CD4-positive, alpha-beta T cell treated with Interleukin-10 for 1 hour (primary cell): ENCODE measurements at places on chromosomes 12 and 14.
A peak's percentile ranks its signal among the peaks of the same experiment; 100 is the strongest.

DNA sequence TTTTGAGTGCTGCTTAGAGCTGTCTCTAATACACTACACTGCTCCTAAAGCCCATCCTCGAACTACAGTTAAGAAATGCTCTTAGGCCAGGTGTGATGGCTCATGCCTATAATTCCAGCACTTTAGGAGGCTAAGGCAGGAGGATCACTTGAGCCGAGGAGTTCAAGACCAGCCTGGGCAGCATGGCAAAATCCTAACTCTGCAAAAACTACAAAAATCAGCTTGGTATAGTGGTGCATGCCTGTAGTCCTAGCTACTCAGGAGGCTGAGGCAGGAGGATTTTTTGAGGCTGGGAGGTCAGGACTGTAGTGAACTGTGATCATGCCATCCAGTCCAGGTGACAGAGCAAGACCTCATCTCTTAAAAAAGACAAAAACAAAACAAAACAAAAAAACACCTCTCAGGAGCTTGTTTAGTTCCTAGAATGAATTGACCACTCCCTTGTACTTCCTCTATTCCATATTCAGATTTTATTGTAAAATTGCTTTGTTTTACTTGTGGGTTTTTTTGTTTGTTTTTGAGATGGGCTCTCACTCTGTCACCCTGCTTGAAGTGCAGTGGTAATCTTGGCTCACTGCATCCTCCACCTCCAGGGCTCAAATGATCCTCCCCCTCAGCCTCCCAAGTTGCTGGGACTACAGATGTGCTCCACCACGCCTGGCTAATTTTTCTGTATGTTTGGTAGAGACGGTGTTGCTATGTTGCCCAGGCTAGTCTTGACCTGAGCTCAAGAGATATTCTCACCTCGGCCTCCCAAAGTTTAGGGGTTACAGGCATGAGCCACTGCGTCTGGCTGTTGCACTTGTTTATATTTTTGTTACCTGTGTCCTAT, 13.6 kb downstream of the MDM2 start:
- DNase-seq: no peak

DNA sequence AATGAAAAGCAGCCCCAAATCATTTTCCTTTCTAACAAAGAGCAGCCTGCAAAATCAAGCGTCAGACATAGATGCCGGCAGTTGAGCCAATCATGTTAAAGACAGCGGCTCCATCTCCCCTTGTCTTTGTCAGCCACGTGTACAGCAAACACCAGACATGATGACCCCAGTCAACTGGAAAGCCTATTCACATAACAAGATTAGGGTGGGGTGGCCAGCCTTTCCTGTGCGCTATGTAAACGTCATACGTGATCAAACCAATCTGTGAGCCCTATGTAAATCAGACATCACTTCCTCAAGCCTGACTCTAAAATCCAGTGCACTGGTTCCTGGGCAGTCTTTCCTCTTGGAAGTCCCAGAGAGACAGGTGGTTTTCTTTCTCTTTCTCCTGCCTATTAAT, 9.9 kb upstream of the FICD start:
- DNase-seq: no peak

- DNase-seq: no peak
Measured at GRCh38 chr14:85090681-85091080, 439.3 kb upstream of the FLRT2 start.

DNA sequence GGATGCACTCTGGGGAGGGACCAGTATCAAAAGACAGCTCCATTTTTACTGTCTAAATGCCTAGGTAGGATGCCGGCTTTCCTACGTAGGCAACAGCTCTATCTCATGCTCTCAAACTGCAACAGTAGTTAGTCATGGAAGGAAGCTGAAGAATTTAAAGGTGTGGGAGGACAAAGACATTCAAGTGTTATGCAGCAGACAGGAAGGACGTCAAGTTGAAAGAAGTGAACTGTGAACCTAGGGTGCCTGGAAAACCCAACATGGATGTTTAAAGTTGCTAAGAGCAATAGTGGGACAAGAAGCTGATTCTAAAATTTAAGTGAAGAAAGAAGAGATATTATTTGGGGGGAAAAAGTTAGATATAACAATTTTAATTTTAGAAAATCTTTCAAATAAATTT, 5.9 kb downstream of the SEC23A start:
- peak; percentile 10 for DNase-seq

DNA sequence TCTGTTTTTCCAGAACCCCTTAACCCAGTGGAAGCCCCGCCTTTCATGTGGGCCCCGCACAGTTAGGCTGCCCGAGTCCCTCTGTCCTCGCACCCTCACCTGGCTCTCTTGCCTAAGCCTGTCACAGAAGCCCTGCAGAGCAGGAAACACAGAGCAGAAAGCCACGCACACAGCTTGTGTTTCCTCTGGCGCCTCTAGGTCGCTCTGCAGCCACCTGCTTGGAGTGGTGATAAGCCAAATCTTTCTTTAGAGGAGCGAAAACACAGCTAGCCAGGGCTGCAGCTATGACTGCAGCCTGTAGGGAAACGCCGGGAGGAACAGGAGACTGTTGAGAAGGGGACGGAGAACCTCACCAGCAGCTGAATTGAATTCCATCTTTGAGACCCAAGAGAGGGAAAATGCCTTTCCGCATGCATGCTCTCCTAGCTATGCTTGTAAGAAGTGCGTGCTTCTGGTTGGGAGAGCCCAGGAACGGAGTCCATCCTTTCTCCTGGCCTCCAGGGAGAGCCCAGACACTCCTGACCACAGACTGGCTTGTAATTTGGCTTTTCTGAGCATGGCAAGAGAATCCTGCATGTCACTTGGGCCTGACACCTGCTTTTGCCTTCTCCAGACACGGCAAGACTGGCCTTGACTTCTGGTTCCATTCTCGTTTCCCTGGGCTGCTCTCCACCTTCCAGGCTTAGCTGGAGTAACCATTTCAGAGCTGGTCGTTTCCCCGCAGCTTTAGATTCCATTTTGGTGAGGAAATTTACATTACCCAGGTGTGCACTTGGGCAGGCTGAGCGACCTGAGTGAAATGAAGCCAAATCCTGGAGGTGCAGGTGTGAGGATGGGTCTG, 301.6 kb downstream of the CACNA1C start:
- DNase-seq: no peak

DNA sequence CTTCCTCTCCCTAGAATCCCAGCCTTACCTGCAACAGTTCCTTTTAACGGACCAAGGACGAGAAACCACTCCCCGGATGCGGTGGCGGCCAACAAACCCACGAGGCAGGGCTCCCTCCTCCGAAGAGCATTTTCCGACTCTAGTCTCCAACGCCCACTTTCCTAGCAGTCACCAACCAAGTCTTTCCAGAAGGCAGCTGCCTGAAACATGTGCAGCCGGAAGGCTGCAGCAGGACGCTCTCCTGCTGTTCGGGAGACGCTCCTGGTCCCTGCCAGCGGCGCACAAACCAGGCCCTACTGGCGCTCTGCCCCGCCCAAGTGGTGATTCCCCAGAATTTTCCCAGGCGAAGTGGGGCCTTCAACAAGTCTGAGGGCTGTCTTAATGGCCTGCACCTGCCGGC, 21.1 kb upstream of the ADAM20 start:
- no peak for DNase-seq

GRCh38 chr12:126895951-126896913, 1370.7 kb upstream of the TMEM132C start:
- DNase-seq: no peak

DNA sequence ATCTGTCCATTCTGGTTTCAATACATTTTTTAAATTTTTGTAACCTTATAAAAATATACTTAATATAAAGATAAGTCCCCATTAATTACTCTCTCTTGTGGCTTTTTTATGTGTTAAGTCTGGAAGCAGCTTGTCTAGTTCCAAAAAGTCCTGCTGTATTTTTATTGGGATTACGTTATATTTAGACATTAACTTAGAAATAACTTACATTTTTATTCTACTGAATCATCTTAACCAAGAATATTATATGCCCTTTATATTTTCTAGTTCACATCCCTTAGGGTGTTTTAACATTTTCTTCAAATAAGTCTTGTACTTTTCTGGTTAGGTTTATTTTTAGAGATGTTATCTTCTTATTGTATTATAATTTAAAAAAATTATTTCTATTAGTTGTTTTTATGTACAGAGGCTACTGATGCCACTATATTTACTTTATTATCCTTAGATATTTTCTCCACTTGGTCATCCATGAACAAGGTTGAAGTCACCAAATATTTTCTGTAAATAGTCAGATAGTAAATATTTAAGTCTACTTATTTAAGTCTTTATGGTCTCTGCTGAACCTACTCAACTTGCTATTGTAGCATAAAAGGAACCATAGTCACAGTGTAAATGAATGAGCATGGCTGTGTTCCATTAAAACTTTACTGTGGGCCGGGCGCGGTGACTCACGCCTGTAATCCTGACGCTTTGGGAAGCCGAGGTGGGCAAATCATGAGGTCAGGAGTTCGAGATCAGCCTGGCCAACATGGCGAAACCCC, 132.4 kb upstream of the NEDD1 start:
- no peak for DNase-seq

DNA sequence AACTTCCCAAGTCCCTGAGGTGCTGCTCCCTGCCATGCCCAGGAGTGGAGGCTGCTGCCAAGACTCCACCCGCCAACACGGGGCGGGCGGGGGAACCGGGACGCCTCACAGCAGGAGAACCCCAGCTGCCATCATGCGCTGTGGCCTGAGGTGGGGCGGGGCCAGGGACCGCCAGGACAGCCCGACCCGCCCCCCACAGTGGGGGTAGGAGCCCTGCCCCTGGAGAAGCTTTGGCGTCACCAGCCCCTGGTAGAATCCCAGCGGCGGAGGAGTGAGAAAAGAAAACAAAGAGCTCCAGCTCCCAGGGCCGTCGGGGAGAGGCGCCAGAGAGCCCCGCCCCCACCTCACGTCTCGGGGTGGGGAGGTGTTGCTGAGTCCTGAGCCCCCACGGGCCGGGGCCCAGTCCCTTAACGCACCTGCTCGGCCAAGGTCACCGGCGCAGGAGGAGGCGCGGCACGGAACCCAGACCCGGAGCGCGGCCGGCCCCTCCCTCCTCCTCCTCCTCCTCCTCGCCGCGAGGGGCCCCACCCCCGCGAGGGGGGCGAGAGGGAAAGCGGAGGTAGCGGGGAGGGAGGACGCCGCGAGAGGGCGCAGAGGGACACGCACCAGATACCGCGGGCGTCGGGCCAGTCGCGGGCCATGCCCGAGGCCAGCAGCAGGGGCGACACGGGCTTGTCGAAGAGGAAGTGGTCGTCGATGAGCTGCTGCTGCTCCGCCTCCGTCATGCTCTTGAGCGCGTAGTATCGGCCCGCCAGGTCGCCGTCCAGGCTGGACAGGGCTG, 1.8 kb downstream of the CKB start:
- peak; percentile 81 for DNase-seq

DNA sequence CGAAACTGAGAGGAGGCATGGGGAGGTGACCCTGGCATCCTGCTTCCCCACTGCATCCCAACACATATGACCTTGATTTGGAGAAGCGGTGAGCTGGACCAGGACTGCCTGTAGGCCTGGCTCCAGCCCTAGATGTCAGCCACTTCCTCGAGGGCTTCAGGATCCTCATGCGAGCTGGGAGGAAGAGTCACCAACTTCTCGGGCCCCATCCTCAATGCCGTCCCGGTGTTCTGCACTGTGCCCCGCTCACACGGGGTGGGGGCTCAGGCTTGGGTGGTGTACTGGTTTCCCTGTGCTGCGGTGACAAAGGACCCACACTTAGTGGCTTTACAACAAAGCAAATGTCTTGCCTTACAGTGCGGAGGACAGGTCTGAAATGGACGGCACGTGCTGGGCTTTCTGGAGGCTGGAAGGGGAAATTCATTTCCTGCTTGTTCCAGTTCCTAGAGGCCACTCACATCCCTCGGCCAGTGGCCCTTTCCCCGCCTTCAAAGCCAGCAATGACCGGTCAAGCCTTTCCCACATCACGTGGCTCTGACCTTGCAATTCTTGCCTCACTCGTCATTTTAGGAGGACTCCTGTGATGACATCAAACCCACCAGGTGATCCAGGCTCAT, 298.1 kb upstream of the RTL1 start:
- DNase-seq: no peak

DNA sequence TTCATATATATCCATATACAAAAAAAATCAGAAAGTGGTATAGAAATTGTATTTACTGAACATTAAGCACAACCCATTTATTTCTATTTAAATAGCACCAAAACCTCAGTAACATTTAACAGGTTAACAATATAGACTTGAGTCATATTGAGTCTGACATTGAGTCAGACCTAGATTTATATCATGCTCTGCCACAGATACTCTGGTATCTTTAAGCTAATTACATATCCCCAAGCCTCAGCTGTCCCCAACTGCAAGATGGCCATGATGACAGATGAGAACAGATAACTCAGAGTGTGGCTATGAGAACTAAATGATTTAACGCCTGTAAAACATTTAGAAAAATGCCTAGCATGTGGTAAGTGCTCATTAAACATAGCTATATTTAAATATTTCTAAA, 40.3 kb downstream of the IFNG start:
- peak; percentile 13 for DNase-seq

- DNase-seq: no peak
Measured at GRCh38 chr12:68281322-68282077, 28.1 kb upstream of the IL22 start.

DNA sequence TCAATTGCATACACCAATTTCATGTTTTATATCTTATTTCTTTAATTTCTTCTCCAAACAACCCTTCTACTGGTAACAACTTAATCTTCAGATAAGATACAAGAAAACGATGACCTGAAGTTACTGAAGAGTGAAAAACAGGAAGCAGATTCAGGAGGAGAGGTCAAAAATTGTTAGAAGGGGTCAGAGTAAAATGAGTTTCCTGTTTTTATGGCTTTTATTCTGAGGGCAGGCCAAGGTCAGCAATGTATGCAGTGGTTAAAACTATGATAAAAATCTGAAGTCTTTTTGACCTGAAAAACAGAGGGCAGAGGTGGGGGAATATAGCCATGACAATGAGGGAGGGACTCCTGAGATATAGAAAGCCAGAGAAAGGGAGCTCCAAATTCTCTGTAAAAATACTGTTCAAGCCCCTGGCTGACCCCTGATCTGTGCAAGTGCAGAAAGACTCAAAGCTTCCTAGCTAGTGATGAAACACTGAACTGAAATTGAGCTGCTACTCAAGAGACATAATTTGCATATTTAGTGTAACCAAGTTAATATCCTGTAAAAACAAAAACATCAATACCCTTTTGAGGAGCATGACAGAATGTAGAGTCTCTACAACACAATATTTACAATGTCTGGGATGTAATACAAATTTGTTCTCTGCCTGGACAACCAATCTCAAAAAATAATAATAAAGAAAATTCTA, 514.3 kb upstream of the SEL1L start:
- no peak for DNase-seq

- DNase-seq: no peak
Measured at GRCh38 chr14:59098377-59098776, 90.1 kb upstream of the DAAM1 start.
